ENCODE measurements at places on chromosomes 1 and 21.

DNA sequence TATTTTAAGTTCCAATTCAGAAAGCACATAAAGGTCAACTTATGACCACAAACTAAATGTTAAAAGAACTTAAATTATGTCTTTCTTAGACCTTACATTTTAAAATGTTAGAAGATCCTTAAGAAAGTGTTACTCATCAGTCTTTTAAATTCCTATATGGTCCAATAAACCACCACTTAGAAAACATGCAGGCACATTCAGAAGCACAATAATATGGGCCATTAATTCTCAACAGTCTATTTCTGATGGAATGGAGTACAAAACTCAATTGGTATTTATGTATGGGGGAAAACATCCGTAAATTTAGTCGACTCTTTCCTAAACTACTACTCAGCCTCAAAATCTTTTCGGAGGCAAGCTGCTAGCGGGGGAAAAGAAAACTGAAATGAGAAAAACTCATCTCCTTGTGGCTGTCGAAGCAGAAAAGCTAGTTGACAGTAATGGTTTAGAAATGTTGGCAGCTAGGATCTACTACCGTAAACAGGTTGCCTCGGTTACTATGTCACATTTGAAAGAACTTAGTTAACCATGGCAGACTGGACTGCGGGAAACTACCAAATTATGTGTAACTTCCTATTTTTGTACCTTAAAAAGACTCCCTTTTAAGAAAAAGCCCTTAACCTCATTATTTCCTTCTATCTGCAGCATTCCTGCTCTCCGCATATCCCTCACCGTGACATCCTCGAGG is 1.0 kb downstream of the TRMT1L start:
- peak; percentile 50 for DNase-seq

- peak; percentile 85 for DNase-seq
Observed at GRCh38 chr1:28456078-28456477, 49.8 kb upstream of the RCC1 start.

DNA sequence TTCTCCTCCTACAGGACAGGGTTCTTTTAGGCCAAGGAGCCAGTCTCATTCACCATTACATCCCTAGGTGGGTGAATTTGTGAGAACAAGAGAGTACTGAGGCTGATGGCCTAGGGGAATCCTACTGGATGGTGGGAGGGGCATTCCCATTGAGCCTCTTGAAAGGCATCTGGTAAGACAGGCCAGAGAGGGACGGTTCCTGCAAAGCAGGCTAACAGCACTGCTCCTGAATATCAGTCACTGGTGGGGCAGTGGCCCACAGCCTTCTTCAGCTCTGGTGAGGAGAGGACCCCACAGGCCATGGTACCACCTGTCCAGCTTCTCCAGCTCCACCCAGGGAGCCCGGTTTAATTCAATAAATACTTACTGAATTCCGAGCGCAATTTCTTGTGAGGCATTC is 125.9 kb upstream of the EDN2 start:
- DNase-seq = no peak

GRCh38 chr1:234985516-234986294 is 142.9 kb downstream of the TOMM20 start:
- no peak for DNase-seq

DNA sequence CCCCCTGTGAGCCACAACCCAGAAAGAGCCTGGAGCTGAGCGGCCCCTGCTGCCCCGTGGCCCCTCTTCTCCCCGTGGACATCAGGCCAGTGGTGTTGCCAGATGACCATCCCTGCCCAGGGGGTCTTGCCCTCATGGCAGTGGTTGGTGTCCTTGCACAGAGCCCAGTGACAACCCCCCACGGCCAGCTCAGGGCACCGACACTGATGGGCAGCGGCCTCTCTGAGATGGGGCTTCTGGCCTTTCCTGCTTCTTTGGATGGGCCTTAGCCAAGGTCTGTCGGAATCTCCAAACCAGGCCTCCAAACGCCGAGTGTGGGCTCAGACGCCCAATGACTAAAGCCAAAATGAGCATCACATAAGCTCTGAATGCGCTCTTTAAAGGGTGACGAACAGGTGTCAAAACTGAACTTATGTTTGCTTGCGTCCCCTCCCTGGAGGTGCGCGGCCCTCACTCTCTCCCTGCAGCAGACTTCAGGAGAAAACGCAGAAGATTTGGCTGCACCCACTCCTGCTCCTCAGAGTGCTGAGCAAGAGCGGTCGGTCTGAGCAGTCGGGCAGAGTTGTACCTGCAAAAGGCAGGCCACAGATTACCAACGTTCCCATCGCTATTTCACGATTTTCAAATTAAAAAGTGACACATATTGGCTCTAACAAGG is 41.9 kb downstream of the UBE2G2 start:
- DNase-seq = no peak

DNA sequence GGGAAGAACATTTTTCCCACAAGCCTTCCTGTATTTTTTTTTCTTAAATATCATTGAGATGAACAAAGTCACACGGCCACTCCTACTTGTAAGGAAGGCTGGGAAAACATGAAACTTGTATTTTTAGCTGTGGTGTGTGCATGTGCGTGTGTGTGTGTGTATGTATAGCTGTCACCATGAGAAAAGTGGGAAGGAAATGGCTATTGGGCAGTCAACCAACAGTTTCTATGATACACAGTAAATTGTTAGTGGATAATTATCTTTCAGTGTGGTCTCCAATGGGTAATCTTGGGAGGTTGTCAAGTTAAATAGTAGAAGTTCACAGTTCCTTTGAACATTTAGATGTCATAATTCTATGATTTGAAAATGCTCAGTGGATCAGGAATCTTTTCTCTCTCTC is 132.7 kb upstream of the USP24 start:
- DNase-seq = peak; percentile 13

DNA sequence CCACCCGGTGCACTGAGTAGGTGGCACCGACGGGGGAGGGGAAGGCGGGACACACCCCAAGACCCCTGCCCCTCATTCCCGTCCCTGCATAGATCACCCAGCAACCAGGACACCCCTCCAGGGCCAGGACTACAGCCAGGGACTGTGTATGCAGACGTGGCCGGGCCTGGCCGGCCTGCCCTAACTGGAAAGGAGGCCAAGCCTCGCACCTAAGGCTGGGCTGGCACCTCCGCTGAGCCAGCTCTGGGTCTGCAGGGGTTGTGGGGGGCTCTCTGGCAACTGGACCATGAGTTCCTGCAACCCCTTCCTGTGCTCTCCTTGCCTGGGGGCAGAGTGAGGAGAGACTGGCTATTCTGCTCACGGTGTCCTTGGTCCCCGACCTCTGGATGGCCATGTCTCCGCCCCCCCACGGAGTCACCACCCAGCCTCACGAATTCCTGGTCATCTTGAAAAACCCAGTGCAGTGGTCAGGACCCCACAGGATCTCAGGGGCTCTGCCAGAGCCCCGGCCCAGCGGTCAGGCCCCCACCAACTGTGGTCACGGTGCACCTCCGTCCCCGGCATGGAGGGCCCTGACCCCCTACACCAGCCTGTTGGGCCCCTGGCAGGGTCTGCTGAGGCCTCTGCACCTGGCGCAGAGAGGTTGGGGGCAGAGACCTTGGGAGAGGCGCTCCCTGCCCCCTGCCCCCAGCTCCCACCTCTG is 1.1 kb upstream of the FNDC10 start:
- DNase-seq = no peak

GRCh38 chr1:17797478-17797877 is 42.3 kb downstream of the ACTL8 start:
- no peak for DNase-seq

DNA sequence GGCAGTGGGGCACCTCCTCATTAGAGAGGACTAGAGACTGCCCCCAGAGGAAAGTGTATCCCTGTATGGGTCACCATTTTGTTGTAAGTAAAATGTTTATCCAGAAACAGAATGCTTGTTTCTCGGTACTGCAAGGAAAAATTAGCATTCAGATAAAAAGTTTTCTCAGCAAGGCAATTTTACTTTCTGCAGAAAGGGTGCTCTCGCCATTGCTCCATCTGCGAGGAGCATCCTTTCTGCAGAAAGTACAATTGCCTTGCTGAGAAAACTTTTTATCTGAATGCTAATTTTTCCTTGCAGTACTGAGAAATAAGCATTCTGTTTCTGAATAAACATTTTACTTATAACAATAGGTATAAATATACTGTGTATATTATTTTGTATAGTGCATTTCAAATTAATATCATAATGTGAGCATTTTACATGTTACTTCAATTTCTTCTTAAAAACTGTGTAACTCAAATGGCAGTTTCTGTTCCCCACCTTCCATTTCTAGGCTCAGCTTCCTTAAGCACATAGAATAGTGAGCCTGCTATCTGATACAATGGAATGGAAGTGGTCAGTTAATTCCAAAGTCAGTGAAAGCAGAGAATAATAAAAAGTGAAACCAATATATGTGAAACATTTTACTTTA is 76.5 kb upstream of the DESI2 start:
- peak; percentile 3 for DNase-seq

GRCh38 chr1:33819913-33820311 is 44.0 kb upstream of the HMGB4 start:
- DNase-seq = no peak

DNA sequence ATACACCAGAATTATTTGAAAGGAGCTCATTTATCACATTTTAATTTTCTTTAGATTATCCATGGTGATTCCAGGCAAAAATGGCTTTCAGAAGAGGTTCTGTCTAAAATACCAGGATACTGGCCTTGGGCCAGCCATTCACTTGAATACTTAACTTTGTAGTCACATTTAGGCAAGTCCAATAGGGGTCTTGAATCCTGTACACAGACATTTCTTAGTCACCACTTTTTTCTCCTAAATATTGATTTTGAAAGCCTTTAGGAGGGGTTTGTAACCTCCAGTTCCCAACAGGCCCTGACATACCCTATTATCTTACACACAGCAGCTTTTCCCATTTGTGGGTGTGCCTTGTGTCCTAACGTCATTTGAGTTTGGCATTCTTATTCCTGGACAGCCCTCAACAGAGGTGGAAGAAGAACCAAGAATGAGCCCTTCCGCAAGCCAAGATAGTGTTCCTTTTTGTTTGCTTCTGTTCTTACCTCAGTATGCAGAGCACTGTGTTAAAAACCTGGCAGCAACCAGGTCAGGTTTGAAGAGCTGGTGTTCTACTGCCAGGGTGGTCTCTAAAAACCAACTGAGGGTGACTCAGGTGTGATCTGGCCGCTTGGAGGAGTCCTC is 19.5 kb downstream of the MAP3K7CL start:
- DNase-seq = no peak

DNA sequence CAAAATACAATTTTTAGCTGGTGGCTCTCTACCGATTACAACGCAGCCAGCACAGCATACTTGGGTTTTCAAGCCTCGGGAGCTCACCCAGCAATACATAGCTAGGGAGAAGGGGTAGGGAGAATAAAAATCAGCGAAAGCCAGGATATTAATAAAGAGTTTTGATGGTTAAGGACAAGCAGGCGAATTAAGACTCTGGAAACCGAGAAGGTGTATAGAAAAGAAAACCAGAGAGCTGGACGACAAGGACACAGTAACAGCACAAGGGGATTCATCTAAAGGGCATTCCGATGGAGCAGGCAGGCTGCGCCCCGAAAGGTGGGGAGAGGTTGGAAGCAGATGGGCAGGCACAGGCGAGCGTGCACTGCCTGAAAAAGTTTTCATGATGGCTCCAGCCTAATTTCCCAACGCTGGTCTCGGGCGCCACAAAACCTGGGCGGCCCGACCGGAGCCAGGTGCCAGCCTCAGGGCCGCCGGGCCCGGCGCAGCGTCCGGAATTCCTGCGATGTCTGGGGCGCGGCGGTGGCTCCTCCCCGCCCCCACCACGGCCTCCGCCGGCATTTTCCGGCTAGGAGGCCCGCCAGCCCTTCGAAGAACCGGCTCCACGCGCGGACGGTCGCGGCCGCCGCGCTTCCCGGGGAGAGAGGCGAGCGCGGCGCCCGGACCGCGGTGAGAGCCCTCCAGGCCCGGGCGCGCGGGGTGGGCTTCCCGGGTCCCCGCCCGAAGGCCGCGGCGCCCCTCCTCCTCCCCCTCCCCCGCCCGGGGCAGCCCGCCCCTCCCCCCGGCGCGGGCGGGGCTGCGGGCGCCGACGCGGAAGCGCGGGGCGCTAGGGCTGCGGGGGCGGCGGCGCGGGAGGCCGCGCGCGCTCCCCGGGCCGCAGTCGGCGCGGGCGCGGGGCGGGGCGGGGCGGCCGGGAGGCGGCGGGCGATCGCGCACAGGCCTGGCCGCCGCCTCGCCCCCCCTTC is 774 bp upstream of the DYRK1A start:
- DNase-seq = peak; percentile 55

- DNase-seq = no peak
Observed at GRCh38 chr1:154527192-154527591, 25.0 kb upstream of the SHE start.

- peak; percentile 64 for DNase-seq
Observed at GRCh38 chr1:222757646-222758268, 20.8 kb downstream of the FAM177B start.

GRCh38 chr1:110508028-110508940 is 10.7 kb downstream of the KCNA10 start:
- peak; percentile 29 for DNase-seq

- DNase-seq = peak; percentile 22
Observed at GRCh38 chr1:45348020-45348419, 7.8 kb upstream of the MUTYH start.

GRCh38 chr1:225539069-225539468 is 111.2 kb upstream of the LBR start:
- no peak for DNase-seq

- no peak for DNase-seq
Observed at GRCh38 chr1:77509051-77509492, 173.4 kb downstream of the ZZZ3 start.

GRCh38 chr1:200802865-200803512 is 64.3 kb downstream of the CAMSAP2 start:
- DNase-seq = peak; percentile 75

DNA sequence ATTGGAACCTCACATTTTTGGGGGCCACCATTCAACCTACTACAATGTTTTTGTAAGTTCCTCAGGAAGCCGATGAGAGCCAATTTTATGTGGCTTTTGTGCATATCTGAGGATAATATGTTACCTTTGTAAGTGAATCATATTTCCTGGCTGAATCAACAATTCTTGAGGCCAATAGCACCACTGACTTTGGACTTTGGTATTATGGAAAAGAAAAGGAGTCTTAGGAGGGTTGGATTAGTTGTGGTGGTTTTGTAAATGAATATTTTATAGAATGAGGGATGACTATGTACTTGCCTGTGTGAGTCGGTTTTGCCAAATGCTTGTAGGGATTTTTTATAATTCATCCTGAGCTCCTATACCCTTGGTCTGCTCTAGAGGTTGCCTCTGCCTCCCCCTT is 181.5 kb upstream of the HMGB4 start:
- no peak for DNase-seq

- no peak for DNase-seq
Observed at GRCh38 chr1:212606395-212607205, 2.0 kb upstream of the ATF3 start.

DNA sequence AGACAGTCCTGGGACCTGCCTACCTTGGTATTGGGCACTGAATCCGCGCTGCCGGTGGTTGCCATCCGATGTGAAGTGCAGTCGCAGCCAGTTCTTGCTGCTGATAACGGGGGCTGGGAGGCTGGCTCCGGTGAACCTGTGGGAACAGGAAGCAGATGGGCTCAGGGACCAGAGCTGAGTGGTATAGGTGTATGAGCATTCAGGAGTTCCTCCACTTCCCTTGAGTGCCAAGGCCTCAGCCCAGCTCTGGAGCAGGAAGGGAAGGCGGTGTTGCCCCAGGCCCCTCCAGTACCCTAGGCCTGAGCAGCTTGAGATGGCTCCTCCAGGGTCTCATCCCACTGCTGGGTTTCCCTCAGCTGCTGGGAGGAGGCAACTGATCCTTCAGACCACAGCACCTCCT is 17.0 kb upstream of the HMGB4 start:
- DNase-seq = no peak

- peak; percentile 58 for DNase-seq
Observed at GRCh38 chr1:219310181-219310728, 136.6 kb downstream of the LYPLAL1 start.

Measured in amniotic epithelial cell (primary cell).